CD4-positive, alpha-beta T cell treated with Interferon alpha-2 for 1 hour (primary cell): ENCODE measurements at places on chromosomes 2 and 18.

GRCh38 chr2:113915082-113915819 is 25.4 kb downstream of the ACTR3 start:
- DNase-seq = no peak

GRCh38 chr2:113888641-113889470 is 1.0 kb upstream of the ACTR3 start:
- no peak for DNase-seq

GRCh38 chr2:220579452-220579851 is 952.0 kb downstream of the SLC4A3 start:
- no peak for DNase-seq

DNA sequence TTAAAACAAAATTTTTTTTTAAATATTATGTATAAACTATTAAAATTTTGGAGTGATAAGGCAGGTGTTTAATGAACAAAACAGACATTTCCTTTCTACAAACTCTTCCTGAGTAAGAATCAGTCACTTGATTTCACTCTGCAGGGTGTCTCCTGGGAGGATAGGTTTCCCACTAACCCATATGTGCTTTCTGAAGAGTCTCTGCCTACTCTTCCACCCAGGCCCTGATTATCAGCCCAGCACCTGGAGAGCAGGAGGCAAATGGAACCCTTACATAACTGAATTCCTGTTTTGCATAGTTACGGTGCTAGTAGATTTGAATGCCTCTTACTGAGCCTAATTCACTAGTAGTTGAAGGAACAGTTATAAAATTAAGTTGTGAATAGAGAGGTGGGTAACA is 1718.6 kb downstream of the SUCLG1 start:
- DNase-seq = no peak

GRCh38 chr18:8752329-8752728 is 47.0 kb downstream of the MTCL1 start:
- DNase-seq = no peak
